ENCODE measurements at places on chromosomes 7 and 10.
A peak's percentile ranks its signal among the peaks of the same experiment; 100 is the strongest.

- no peak for DNase-seq
Measured at GRCh38 chr7:151727579-151728285, 149.2 kb downstream of the PRKAG2 start.

DNA sequence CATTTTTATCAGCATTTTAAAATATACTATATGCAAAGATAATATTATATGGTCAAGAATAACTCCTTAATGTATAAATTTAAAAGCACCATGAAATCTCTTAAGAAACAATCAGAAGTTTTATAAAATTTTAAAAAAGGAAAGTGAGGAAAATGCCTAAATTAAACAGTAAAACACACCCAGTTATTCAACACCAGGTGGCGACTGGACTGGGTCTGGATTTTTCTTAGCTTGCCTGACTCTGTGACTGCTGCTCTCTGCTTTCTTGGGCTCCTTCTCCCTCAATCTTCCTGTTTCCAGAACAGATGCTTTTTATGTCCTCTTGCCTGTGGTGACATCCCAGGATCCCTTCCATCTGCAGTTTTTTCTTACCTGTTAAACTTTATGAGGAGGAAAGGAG lies 200.3 kb downstream of the BICC1 start:
- no peak for DNase-seq

DNA sequence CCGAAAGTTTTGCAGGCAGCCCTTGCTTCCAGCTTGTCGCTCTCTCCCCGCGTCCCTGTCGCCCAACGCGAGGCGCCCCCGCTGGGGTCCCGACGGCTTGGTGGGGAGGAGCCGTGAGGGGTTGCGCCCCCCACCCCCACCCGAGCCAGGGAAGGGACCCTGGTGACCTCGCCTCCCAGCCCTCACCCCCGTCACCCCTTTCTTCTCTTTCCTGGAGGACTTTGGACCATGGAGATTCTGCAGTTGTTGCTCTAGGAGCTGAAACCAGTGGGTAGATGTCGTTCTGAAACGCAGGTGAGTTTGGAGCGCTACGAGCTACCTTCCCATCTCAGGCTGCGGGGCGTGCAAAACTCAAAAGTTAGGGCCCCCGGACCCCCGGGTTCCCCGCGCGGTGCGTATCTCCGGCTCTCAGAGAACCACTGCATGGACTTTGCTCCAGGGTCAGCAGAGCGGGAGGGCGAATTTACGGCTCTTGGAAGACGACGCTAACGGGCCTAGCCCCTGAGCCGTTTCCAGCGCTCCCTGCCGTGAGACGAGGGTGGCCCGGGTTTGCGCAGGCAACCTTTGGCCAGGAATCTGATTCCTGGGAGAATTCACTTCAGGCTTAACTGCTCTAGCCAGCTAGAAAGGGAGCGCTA lies 684 bp upstream of the ATXN7L1 start:
- DNase-seq, result peak; percentile 10

DNA sequence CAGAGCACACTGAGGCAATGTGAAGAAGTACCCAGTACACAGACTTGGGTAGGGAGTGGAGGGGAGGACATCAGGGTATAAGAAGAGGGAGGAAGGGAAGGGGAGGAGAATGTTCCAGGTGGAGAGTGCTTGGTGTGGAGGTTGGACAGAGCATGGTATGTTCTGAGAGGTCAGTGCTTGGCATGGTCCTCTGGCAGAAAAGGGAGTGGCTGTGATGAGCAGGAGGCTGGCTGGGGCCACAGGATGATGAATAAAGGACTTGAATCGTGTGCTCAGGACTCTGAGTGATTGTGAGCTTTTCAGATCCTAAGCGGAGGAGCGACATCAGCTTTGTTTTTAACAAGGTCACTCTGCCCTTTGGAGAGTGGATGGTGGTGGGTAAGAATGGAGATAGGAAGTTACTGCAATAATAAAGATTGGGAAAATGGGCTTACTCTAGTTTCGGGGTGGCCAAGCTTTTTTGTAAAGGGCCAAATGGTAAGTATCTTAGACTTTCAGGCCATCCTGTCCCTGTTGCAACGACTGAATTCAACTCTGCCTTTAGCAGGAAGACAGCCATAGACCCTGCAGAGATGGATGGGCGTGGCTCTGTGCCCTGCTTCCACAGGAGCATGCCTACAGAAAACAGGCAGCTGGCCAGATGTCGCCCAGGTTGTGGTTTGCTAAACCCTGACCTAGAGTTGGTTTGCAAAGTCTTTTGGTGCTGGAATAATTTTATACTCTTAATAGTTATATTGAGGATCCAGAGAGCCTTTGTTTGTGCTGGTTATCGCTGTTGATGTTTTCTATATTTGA lies 8.4 kb downstream of the PPP2R2D start:
- no peak for DNase-seq

DNA sequence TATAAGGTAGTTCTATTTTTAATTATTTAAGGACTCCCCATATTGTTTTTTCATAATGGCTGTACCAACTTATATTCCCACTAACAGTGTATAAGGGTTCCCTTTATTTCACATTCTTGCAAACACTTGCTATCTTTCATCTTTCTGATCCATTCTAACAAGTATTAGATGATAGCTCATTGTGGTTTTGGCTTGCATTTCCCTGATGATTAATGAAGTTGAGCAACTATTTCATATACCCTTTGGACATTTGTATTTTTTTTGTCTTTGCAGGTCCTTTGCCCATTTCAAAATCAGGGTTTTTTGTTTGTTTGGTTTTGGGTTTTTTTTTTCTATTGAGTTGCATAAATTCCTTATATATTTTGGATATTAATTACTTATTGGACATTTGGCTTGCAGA lies 107.2 kb downstream of the EPC1 start:
- no peak for DNase-seq

DNA sequence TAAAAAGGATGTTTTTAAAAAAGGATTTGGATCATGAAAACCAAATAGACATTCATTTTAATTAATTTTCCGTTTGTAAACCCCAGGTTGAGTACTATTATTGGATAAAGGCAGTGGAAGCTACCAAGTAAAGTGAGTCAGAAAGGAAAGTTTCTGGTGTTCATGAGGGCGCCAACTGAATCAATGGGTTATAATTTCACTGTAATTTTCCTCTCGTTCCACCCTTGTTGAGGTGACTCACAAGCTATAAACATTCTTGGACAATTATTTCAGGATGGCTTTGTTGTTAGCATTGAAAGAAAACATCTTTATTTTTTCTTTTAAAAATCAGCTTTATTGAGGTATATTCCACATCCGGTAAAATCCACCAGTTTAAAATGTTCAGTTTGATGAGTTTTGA lies 5.1 kb upstream of the FAM133B start:
- DNase-seq, result no peak

- DNase-seq, result no peak
Measured at GRCh38 chr10:118587881-118588651, 7.4 kb downstream of the PRLHR start.

- no peak for DNase-seq
Measured at GRCh38 chr7:102204212-102204611, 82.5 kb upstream of the SH2B2 start.

GRCh38 chr7:77428777-77429231 lies 12.7 kb upstream of the GSAP start:
- DNase-seq, result no peak

- DNase-seq, result no peak
Measured at GRCh38 chr10:103502849-103503660, 9.6 kb downstream of the NEURL1 start.

DNA sequence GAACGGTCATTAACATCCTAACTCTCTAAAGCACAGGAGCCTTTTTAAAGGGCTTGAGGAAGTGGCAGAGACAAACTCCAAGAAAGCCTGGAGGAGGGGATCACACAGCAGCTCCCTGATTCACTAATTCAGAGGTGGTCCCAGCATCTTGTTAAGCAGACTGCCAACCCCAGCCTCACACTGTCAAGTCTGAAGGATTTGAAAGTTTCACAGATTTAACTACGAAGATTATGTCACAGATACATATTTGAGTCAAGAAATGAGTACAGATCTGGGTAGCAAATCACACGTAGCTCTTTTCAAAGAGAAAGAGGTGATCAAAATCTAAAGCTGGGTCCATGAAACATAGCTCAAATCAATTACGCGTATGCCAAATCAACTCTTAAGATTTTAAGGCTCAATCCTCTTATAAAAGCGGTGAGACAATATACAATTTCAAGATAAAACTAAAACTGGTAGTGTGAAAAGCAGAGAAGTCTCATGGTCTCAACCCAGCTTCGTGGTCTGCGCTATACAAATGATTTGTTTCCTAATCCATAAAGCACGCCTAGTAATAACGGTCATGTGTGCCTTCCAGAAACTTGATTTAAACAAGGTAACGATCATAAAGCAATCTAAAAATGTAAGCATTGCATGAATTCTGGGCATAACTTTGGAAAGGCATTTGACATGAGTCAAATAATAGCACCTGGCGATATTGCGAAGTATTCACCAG lies 229.9 kb upstream of the MKLN1 start:
- DNase-seq, result no peak

- no peak for DNase-seq
Measured at GRCh38 chr7:77184990-77185389, 14.6 kb downstream of the FGL2 start.

GRCh38 chr10:129605986-129606518 lies 139.0 kb downstream of the MGMT start:
- no peak for DNase-seq

DNA sequence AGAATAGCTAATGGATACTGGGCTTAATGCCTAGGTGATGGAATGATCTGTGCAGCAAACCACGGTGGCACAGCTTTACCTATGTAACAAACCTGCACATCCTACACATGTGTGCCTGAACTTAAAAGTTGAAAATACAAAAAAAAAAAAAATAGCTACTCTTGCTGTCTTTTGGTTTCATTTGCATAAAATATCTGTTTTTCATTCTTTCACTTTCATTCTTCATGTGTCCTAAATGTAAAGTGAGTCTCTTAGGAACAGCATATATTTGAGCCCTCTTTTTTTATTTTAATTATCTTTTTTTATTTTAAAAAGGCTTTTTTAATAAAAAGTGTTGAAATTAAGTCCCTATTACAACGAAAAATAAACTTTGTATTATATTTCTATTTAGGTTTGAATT lies 836.1 kb upstream of the KCND2 start:
- no peak for DNase-seq

DNA sequence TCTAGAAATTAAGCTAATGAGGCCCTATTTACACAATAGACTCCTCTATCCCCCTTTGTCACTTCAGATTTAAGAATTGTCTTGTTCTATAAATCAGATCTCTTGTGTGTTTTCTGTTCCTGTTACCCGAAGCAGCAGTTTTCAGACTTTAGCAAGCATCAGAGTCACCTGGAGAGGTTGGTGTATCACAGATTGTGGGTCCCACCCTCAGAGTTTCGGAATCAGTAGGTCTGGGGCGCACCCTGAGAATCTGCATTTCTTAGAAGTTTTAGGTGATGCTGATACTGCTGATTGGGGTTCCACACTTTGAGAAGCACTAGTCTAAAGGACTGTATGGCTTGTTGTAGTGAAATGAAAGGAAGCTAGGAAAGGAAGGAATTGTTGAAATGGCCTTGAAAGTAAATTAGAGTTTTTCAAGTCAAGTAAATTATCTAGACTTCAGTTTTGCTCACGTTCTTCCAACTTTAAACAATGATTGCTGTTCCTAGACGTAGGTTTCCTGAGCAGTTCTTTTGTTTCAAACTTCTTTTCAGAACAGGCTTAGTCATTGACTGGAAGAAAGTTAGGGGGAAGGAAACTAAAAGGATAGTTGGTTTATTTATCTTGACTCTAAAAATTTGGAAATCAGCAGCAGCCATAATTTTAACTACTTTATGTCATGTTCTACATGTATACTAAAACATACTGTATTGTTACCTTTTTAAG lies 15.7 kb downstream of the BPGM start:
- DNase-seq, result no peak

DNA sequence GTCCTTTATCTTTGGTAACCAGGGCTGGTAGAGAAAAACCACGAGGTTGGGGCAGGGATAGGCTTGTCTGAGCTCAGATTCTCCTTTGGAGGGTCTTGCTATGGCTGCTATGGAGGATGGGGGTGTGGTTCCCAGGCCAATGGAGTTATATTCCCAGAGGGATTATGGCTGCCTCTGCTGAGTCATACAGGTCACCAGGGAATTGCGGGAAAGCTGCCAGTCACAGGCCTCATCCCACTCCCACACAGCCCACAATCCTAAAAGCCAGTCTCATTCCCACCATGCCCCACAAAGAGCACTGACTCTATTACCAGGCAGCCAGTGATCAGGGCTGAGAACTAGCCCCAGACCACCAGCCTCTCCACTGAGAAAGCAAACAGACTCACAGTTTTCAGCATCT lies 316.6 kb upstream of the TMEM229A start:
- DNase-seq, result no peak

- DNase-seq, result no peak
Measured at GRCh38 chr10:60334991-60335390, 54.7 kb downstream of the ANK3 start.

GRCh38 chr7:149871576-149871975 lies 2.2 kb upstream of the ATP6V0E2 start:
- DNase-seq, result no peak

DNA sequence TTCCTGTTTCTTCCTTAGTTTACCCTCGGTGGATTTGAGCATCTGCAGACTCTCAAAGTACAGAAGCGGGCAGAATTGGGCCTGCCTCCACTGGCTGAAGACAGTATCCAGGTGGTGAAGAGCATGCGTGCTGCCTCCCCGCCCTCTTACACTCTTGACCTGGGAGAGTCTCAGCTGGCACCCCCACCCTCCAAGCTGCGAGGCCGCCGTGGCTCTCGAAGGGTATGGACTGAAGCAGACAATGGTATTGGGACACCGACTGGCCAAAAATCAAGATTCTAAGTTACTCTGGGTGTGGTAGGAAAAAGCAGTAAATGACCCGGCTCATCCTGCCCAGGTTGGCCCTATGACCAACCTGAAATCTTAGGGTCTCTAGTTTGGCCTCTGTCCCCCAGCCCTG lies 22.2 kb downstream of the STRIP2 start:
- no peak for DNase-seq

- DNase-seq, result no peak
Measured at GRCh38 chr10:49613165-49613881, 514 bp upstream of the CHAT start.

GRCh38 chr7:80614851-80615271 lies 23.6 kb upstream of the CD36 start:
- no peak for DNase-seq

DNA sequence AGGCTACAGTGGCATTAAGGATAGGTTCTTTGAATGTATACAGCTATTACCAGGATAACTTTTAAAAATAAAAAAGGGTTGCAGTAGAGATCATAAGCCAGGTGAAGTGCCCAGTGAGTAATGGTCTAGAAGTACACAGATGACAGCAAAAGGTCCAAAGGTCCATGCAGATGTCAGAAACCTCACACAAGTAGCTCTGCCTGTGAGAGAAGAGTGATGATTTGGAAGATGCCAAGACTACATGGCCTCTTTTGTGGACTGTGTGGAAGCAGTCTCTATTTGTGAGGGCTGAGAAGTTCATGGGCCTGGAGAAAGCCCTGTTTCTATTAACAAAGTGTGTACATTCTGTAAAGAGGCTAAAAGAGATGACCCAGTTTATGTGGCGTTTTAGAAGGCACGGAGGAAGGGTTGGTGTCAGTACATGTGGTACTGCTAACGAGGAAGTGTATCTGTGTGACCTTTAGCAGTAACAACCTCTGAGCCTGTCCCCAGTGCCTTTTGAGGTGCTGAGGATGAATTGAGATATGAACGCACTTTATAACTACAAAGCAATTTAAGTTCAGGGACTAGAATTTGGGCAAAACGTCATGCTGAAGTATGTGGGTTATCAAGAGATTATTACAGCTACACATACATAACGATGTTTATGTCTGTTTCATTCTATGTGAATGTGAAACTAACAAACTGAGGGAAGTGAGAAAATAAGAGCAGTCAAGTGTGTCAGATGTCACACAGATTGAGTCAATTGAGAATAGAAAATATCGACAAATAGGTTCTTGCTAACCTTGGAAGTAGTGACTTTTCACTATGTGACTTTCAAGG lies 7.6 kb downstream of the CYCS start:
- no peak for DNase-seq

- no peak for DNase-seq
Measured at GRCh38 chr7:44346063-44346462, 20.7 kb upstream of the CAMK2B start.

Measured in activated CD4-positive, alpha-beta T cell treated with anti-CD3 and anti-CD28 coated beads, Interleukin-2, amount 50 U/mL, for 1 hour (primary cell).